Muscle of arm (tissue), 14 donors: ENCODE measurements at places on chromosomes 4 and X. TPM values are rescaled to one million over a fixed set of nuclear protein-coding genes. Genes with fewer than 3 reads are reported as not detected.

- no peak for DNase-seq
Observed at GRCh38 chrX:124827258-124827845, 481.0 kb downstream of the SH2D1A start.

- DNase-seq = no peak
Observed at GRCh38 chrX:15576019-15576418, 24.7 kb downstream of the ACE2 start.

GRCh38 chr4:138301536-138301935 is 59.4 kb upstream of the SLC7A11 start:
- no peak for DNase-seq

DNA sequence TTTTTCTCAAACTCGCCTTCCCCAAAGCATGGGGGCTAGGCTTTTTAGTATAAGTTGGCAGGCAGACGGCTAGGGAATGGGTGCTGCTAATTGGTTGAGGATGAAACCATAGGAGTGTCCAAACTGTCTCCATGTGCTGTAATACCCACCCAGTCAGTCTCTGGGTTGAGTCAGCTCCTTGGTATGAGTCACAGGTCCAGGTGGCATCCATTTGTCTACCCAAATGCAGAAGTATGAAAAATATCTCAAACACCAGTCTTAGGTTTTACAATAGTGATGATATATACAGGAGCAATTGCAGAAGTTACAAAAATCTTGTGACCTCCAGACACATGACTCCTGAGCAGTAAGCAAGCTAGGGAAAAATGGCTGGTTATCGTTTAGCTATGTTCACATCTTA is 27.4 kb upstream of the CCSER1 start:
- DNase-seq = no peak

GRCh38 chr4:56289934-56290333 is 97.4 kb downstream of the AASDH start:
- peak; percentile 64 for DNase-seq

DNA sequence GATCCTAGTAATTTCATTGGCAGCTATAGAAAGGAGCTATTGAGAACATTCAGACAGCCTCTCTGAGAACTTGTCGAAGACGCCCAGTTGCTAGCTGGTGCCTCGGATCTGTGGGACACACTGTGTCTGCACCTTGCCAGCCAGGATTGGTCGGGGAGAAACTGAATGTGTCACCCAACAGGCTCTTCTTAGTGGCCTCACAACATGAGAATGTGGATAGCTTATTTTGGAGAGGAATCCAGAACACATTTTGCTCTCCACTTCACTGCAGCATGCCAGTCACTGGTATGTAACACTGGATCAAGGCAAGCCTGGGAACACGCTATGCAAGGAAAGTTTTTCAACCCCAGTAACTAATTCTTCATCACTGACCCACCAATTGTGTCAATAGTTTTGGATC is 89.5 kb upstream of the TRPC3 start:
- no peak for DNase-seq

- DNase-seq = no peak
Observed at GRCh38 chr4:53775381-53775780, 184.1 kb upstream of the LNX1 start.

- DNase-seq = no peak
Observed at GRCh38 chr4:32119907-32120306, 1399.7 kb downstream of the PCDH7 start.

DNA sequence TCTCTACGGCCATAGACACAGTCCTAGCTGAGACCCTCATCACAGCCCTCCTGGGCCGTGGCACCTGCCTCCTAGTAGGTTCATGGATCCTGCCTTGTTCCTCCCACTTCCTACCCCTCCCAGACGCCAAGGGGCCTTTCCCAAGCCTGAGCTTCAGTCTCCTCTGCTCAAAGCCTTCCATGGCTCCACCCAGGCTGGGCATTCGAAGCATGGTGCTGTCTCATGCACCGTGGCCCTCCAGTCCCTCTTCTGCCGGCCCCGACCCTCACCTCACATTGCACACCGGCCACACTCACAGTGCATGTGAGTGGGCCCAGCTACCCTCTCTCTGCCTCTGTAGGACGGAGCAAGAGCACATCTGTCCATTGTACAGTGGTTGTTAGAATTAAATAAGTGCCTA is 21.7 kb upstream of the KIAA0232 start:
- DNase-seq = no peak

DNA sequence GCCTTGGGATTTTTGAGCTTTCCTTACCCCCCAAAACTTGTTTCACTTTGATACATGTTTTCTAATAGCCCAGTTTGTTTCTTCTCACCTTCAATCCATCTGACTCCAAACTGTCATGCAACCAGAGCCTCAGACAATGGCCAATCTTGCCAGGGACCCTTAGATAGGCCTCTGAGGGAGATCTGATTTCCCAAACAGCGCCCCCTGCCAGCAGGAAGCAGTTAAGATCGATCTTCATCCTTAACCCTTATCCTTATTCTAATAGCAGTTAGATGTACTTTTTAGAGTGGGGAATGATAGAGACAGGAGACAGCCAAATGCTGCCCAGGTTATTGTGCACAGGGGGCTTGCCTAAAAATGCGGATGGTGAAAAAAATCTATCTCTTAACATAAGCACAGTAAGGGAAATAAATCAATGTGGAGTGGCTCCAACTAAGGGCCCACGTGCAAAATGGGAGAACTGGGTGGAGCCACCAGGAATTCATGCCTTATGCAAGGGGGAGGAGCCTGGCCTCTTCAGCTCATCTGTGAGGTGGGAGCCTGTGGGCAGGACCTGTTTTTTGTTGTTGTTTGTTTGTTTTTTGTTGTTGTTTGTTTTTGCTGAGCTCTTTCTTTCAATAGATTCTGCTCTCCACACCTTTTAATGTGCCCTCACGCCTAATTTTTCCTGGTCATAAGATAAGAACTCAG is 833.6 kb upstream of the AGA start:
- DNase-seq = no peak

MAGEB2 gene
- polyA plus RNA-seq = not detected

- DNase-seq = no peak
Observed at GRCh38 chrX:70231666-70232065, 2.8 kb upstream of the AWAT1 start.

GRCh38 chr4:39527296-39528060 is at the start of gene UGDH:
Gene UGDH (minus strand): TSS chr4:39527439. CDS start chr4:39521512, 5,927 bp downstream.
- DNase-seq = peak; percentile 98

- no peak for DNase-seq
Observed at GRCh38 chrX:53286171-53286570, 4.8 kb upstream of the IQSEC2 start.

GRCh38 chr4:74950200-74950599 is 17.3 kb downstream of the PARM1 start:
- DNase-seq = no peak

- DNase-seq = no peak
Observed at GRCh38 chr4:82919386-82919785, 18.9 kb downstream of the THAP9 start.

GRCh38 chrX:154719132-154719675 is 31.7 kb downstream of the GAB3 start:
- DNase-seq = no peak

DNA sequence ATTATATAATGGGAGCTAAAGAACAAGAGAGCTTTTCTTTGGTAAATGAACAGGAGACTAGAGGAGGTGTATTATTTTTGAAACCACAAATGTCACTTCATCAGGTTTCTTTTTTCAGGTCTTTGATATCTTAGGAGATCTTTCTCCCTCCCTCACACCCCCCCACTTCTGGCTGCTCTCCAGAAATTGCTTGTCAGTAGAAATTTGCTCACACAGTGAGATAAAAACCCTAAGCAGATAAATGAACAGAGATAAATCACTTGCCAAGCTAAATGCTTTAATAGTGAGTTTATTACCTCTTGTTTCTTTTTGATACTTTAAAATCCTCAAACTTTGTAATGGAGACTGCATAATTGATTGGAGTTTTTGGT is 421.2 kb upstream of the TENM3 start:
- DNase-seq = no peak

DNA sequence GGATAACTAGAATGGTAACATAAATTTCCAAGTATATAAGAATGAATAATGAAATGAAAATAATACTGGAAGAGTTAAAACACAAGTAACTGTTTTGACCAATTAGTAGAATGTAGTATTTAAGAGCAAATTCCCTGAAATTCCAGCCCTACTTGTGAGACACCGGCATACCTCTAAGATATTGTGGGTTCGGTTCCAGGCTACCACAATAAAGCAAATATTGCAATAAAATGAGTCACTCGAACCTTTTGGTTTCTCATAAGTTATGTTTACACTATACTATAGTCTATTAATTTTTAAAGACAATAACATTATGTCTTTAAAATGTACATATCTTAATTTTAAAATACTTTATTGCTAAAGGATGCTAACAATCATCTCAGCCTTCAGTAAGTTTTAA is 15.2 kb upstream of the IQCM start:
- DNase-seq = no peak

DNA sequence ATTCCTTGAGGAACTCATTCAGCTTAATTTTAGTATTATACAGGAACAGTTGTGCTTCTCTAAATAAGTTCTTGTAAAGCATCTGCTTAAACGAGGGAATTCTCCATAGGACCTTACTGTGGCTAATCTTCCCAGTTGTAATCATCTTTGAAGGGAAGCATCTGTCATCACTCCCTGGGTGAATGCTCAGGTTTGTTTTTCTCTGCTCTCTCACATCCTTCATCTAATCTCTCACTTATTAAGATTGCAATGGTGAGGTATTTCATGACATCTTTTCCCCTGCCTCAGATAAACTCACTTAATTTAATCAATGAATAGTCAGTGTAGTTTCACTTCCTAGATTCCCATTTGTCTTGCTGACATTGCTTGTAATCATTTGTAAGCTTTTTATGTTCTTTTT is 121.8 kb upstream of the ADAMTS3 start:
- DNase-seq = no peak

- DNase-seq = no peak
Observed at GRCh38 chr4:17336524-17336961, 175.3 kb downstream of the QDPR start.

UGT2A3 gene
- polyA plus RNA-seq = not detected

DNA sequence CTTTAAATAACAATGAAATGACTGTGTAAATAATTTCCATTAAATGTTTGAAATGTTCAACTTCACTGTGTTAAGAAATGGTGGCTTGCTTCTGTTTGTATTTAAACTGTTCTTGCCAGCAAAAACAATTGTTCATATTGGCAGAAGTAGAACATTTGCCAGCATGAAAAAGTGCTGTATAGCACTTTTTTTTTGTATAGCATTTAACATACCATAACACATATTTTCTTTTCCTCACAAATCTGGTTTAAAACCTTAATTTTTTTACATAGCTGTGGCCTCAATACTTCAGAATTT is 94.1 kb downstream of the COX18 start:
- no peak for DNase-seq

IL1RAPL2 gene
- polyA plus RNA-seq = 2.8 TPM

GRCh38 chr4:172786039-172786792 is 382.4 kb upstream of the GALNT7 start:
- no peak for DNase-seq

DNA sequence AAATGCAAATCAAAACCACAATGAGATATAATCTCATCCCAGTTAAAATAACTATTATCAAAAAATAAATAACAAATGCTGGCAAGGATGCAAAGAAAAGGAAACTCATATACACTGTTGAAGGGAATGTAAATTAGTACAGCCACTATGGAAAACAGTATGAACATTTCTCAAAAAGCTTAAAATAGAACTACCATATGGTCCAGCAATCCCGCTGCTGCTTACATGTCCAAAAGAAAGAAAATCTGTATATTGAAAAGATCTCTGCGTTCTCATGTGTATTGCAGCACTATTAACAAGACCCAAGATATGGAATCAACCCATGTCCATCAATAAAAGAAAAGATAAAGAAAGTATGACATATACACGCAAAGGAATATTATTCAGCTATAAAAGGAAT is 3.0 kb upstream of the NAP1L2 start:
- DNase-seq = no peak

DNA sequence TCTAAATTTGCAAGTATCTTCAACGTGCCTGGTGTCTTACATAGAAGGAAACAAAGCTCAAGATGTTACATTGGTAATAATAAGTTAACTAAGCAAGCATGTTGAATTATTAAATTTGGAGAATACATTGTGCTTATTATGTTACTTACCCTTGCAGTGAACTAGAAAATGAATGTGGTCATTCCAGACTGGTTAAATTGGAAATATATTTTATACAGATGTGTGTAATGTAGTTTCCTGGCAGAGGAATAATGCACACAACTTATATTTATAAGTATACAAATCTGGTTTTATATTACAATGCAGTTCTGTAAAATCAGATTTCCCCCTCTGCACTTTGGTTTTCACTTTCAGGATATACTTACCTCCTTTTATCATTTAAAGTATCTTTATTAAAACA is 159.9 kb upstream of the SLIT2 start:
- DNase-seq = peak; percentile 32

- peak; percentile 34 for DNase-seq
Observed at GRCh38 chrX:102745857-102746584, 25.5 kb downstream of the GPRASP3 start.

DNA sequence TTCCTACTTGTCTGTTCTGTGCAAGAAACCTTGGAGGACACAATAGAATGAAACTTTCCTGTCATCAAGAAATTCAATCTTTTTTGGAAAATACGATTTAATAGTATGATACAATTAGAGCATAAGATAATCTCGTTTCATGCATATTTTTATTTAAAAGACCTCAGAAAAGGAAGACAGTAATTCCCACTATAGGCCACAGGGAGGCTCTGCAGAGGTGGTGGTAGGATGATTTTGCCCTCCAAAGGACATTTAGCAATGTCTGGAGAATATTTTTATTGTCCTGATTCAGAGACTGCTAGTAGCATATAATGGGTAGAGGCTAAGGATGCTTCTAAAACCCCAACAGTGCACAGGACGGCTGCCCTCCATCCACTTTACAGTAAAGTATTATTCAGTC is 68.7 kb downstream of the PAK3 start:
- DNase-seq = no peak

DNA sequence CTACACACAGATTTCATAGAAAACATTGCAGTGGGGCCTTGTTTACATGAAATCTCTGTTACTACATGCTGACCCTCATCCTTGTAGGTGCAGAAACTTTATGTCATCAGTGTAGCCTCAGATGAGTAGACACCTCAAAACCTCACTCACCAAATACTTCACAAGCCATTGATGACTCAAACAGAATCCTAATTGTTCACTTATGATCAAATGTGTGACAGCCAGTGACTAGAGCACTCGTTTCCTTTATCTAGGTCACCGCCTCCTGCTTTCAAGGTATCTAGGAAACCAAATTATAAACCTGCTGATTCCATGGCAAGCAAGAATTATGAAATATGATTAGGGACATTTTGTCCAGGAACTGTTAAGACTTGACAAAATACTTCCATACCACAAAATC is 255.8 kb upstream of the GPRIN3 start:
- DNase-seq = no peak

NKX1-1 gene
- not detected for polyA plus RNA-seq

DNA sequence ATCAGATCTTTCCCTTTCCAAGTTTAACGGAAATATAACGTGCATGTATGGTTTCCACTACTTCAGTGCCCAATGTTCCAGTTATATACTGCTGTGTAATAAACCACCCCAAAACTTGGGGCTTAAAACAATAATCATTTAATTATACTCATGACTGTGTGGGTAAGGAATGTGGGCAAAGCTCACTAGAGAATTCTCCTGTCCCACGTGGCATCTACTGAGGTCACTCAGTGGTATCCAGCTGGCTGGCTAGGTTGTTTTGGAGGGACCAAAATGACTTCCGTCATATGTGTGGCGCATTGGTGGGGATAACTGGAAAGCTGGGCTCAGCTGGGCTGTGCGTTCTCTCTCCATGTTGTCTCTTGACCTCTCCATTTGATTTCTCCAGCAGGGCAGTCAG is 18.5 kb downstream of the ZCCHC18 start:
- DNase-seq = no peak

GRCh38 chr4:78059524-78059889 is 2.4 kb downstream of the FRAS1 start:
- peak; percentile 63 for DNase-seq
